B cell (primary cell): ENCODE measurements at places on chromosomes 5 and 9. TPM values are rescaled to one million over a fixed set of nuclear protein-coding genes. Genes with fewer than 3 reads are reported as not detected.

DNA sequence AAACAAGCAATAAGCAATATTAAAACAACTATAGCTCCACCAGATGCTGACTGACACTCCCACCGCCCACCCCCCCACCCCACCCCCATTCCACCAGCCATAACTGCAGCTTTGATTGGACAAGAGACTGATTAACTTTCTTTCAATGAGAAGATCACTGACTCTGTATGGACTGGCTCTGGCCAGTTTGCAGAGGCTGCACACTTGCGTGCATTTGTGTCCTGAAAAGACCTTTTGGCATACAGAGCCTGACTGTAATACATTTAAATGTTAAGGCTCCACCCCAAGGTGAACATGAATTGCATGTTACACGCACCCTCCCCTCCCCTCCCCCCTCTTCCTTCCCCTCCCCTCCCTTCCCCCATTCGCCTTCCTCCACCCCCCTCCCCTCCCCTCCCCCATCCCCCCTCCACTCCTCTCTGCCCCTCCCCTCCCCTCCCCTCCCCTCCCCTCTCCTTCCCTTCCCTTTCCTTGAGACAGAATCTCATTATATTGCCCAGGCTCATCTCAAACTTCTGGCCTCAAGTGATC lies 31.1 kb downstream of the FGD3 start:
- no peak overlapping the region for H3K27ac ChIP-seq
- H3K27me3 ChIP-seq = no peaks in the 10 kb centered on the region
- H3K4me3 ChIP-seq = no peak overlapping the region
- peaks cover 28% of the 10 kb centered on the region for H3K4me1 ChIP-seq
- DNase-seq = no peak

The PCDH12 gene
- polyA plus RNA-seq = 0.01 TPM in 1 of 2 replicates, not detected in the other

GRCh38 chr5:76701298-76701697 lies 14.6 kb upstream of the F2R start:
- peaks cover 5% of the 10 kb centered on the region for H3K4me1 ChIP-seq
- DNase-seq = no peak
- no peaks in the 10 kb centered on the region for H3K36me3 ChIP-seq
- H3K27me3 ChIP-seq = no peaks in the 10 kb centered on the region

The FUT7 gene
- 2.6 and 7.3 TPM in 2 replicates for polyA plus RNA-seq

GRCh38 chr5:158947846-158948245 lies 151.9 kb downstream of the EBF1 start:
- H3K27ac ChIP-seq = no peak overlapping the region
- peaks cover 57% of the 10 kb centered on the region for H3K4me1 ChIP-seq
- no peak for DNase-seq
- H3K36me3 ChIP-seq = peaks cover 1% of the 10 kb centered on the region

The IL33 gene
- not detected in 2 replicates for polyA plus RNA-seq

DNA sequence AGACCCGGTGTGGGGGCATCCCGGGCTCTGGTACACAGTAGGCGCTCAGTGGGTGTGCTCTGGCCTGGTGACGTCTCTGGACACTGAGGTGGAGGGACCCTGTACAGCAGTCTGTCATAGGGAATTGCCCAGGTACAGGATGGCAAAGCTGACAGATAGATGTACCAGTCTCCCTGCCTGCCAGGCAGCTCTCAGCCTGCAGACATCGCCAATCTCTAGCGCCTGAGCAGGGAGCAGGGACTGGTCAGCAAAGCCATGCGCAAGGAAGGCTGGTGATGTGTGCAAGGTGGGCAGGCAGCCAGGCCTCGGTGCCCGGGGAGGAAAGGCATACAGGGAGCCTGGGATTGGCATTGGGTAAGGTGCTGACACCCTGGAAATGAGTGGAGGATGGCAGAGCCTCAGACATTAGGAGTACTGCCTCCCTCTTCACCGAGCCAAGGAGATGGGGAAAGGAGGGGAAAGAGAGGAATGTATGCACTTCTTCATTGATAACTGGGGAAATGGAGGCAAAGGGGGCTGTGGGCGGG lies 33.9 kb upstream of the BRD3 start:
- H3K4me3 ChIP-seq = no peak overlapping the region
- DNase-seq = no peak
- H3K27me3 ChIP-seq = no peaks in the 10 kb centered on the region
- H3K36me3 ChIP-seq = no peaks in the 10 kb centered on the region

DNA sequence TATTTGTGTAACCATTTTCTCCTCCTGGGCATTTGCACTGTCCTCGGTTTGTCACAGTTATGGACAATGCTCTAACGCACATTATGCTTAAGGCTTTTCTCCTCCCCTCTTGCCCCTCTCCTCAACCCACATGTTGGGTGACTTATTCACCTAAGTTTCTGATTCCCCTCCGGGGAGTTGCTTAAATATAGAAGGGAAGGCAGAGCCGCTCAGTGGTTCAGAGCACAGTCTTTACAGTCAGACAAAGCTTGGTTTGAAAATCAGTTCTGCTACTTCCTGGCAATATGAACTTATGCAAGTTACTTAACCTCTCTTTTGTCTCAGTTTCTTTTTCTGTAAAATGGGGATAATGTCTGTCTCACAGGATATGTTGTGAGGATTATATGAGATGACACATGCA lies 41.2 kb upstream of the SPRY4 start:
- no peak for DNase-seq
- H3K27me3 ChIP-seq = no peaks in the 10 kb centered on the region
- peaks cover 15% of the 10 kb centered on the region for H3K4me1 ChIP-seq
- H3K4me3 ChIP-seq = no peak overlapping the region

- DNase-seq = no peak
- H3K36me3 ChIP-seq = no peaks in the 10 kb centered on the region
- H3K27ac ChIP-seq = no peak overlapping the region
- H3K27me3 ChIP-seq = peaks cover 35% of the 10 kb centered on the region
- no peak overlapping the region for H3K4me3 ChIP-seq
Measured at GRCh38 chr5:33892620-33893137, 889 bp upstream of the ADAMTS12 start.

The IFNA4 gene
- polyA plus RNA-seq = not detected in 2 replicates

The FSTL4 gene
- 0.31 and 0.40 TPM in 2 replicates for polyA plus RNA-seq

The CRHBP gene
- 0.75 and 1.7 TPM in 2 replicates for polyA plus RNA-seq
